CD4-positive, alpha-beta T cell treated with Interleukin-10 for 1 hour (primary cell): ENCODE measurements at places on chromosomes 11 and 22.

- no peak for DNase-seq
These were observed 28.4 kb downstream of the CDON start for GRCh38 chr11:126034039-126034932.

DNA sequence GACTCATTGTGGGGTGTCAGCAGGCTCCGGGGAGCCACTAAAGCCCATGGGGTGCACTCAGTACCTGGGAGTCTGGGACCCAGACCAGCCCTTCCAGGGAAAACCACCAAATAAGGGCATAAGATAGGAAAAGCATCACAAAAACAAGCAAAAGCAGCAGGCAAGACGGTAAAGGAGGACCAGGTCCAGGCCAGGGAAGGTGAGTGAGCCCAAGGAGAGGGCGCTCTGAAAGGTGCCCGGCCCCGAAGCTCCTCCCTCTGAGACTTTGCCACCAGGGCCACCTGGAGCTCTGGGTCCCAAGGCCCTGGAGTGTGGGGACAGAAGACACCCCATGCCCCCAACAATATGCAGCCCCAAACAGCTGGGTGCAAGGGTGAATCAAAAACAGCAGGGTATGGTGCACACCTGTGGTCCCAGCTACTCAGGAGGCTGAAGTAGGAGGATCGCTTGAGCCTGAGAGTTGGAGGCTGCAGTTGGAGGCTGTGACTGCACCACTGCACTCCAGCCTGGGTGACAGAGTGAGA, 5.2 kb upstream of the IL17REL start:
- no peak for DNase-seq

DNA sequence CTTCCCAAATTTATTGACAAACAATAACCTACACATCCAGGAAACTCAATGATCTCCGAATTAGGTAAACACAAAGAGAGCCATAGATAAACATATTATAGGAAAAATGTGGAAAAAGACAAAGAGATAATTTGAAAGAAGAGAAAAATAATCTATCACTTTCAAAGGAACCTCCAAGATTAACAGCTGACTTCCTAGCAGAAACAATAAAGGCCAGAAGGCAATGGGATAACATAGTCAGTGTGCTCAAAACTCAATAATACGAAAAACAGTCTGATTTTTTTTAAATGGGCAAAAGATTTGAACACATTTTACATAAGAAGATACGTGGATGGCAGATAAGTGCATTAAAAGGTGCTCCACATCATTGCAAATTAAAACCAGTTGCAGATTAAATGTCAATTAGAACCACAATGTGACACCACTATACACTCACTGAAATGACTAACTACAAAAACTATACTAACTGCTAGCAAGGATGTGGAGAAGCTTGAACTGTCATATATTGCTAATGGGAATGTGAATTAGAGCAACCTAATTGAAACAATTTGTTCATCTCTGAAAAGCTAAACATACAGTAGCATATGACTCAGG, 300.4 kb downstream of the TMEM135 start:
- DNase-seq: no peak

DNA sequence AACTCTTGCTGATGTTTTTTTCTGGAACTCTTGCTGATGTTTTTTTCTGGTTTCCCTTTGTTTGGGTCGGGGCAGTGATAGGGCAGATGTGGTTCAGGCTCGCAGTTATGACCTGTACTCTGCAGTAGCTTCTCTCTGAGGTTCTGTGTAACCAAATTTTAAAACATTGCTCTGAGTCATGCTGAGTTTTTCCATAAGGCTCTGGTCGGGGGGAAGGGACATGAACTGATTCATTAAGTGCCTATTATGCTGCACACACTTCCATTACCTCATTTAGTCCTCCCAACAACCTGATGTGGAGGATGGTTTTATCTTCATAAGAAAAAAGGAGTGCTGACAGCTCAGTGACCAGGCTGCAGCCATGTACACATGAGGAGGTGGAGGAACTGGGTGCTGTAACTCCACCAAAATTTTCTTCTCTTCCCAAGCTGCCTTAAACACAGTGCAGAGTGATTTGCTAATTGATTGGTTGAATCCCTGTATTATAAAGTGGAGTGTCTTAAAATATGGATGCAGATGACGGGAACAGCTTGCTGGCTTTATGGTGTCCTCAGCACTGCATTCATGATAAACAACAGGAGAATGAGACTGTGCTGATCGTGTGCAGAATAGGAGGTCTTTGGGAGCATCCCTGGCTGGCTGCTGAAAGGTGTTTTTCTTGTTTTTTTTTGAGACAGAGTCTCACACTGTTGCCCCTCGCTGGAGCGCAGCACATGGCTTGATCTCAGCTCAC, 19.1 kb downstream of the TNRC6B start:
- no peak for DNase-seq

DNA sequence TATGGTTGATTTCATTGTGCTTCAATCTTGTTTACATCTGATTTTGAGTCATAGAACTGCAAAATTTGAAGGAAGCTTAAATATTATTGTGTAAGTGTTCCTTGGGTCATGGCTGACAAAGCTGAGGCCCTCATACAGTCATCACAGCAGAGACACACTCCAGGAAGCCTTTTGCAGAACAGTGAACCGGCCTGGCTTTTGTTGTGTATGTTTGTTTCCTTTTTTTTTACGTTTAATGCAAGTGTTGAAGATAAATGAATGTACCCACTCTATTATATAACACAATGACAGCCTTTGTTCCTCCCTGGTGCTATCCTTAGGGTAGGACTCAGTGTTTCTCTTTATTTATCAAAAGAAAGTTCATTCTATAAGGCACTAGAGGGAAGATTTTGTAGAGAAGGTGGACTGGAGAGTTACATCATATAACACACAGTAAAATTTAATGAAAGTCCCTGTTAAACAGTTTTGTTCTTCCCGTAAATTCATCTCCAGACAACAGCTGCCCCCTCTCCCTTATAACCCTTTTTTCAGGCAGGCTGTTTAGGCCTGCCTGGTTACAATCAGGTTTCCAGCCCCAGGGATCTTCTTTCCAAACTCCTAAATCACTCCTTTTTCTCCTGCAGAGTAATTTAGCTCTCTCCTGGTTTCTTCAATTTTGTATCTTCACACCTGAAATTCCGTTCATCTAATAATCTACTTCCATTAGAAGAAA, 34.3 kb upstream of the CSTF3 start:
- no peak for DNase-seq

DNA sequence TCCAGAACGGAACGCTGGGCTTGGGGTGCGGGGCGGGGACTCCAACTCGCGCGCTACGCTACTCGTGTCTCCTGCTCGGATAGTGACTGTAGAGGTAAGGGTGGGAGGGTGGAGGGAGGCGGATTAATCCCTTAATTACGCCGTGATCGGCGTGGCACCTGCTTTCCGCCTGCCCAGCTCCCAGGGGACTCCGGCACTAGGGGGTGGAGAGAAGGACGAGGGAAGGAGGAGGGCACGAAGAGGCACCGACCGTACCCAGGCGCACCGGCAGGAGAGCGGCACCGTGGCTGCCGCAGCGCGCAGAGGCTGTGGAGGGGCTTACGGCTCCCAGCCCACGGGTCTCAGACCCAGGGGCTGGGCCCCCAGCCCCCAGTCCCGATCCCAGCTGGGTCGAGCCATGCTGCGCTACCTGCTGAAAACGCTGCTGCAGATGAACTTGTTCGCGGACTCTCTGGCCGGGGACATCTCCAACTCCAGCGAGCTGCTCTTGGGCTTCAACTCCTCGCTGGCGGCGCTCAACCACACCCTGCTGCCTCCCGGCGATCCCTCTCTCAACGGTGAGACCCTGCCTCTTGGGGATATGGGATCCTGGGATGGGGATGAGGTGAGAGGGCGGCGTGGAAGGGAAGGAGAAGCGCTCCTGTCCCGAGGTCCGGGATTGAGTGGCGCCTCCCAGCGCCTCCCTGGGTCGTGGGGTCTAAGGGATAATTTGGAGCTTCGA, at the start of gene ROBO3:
TSS of gene ROBO3 (plus strand) at position 252 of the 721 bp plus-strand sequence. CDS start at position 398, 146 bp downstream.
- no peak for DNase-seq

GRCh38 chr11:69122326-69122629, 33.5 kb upstream of the SMIM38 start:
- DNase-seq: no peak

GRCh38 chr11:121533601-121534000, 80.8 kb upstream of the SORL1-AS1 start:
- DNase-seq: no peak

- DNase-seq: no peak
These were observed 14.7 kb downstream of the SSH3 start for GRCh38 chr11:67317888-67318555.

GRCh38 chr11:3074912-3075589, 17.8 kb upstream of the CARS1 start:
- no peak for DNase-seq

GRCh38 chr11:125372088-125372487, 124.0 kb downstream of the FEZ1 start:
- DNase-seq: no peak

GRCh38 chr11:1913271-1914060, 6.0 kb upstream of the TNNT3 start:
- no peak for DNase-seq

GRCh38 chr22:45026511-45026910, 16.7 kb upstream of the PHF21B start:
- DNase-seq: no peak

DNA sequence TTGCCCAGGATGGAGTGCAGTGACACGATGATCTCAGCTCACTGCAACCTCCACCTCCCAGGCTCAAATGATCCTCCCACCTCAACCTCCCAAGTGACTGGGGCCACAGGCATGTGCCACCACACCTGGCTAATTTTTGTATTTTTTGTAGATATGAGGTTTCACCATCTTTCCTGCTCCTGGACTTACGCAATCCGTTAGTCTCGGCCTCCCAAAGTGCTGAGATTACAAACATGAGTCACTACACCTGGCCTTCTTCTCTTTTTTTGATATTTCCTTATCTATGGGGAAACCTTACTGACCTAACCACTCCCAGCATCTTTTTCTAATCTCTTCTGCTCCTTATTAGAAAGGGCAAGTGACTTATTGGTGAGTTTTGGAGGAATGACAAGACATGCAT, 121.7 kb upstream of the CHORDC1 start:
- no peak for DNase-seq

DNA sequence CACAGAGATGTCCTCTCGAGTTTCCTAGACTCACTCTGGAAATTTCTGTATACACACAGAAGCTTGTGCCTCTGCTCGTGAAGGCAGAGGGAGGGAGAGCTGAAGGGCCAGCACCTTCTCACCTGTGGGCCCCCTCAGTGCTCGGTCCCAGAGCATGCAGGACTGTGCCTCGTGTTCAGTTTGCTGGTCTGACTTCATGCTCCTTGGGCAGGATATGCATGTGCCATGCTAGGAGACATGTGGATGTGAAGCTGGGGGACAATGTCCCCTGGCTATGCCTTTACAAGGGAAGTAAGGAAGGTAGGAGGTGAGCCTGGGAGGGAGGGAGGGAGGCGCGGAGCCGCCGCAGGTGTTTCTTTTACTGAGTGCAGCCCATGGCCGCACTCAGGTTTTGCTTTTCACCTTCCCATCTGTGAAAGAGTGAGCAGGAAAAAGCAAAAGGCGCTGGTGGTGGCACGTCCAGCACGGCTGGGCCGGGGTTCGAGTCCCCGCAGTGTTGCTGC, 22.6 kb downstream of the NEAT1 start:
- peak; percentile 34 for DNase-seq

DNA sequence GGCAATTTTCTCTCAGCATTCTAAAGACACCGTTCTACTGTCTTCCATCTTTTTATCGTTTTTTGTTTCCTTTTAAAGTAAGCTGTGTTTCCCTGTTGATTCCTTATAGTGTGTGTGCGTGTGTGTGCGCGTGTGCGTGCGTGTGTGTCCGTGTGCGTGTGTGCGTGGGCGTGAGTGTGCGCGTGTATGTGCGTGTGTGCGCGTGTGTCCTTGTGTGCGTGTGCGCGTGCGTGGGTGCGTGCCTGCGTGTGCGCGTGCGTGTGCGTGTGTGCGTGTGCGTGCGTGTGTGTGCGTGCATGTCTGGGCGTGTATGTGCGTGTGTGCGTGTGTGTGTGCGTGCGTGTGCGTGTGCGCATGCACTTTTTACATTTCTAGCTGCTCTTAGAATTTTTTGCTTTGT, 1033.7 kb downstream of the BRD1 start:
- no peak for DNase-seq

GRCh38 chr22:32836280-32837123, 35.0 kb downstream of the TIMP3 start:
- DNase-seq: no peak

DNA sequence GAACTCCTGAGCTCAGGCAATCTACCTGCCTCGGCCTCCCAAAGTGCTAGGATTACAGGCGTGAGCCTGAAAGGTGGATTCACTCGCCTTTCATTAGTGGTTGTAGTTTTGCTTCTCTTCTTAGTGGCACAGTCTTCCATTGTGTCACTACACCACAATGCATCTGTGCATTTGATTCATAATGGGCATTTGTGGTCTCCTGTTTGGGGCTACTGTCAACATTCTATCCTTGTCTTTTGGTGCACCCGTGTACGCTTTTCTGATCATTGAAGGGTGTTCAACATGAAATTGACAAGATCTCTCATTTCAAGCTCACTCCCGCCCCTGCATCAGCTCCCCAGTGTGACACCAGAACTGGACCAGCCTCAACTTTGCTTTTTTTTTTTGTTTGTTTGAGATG, 2.0 kb upstream of the SYT12 start:
- DNase-seq: no peak

DNA sequence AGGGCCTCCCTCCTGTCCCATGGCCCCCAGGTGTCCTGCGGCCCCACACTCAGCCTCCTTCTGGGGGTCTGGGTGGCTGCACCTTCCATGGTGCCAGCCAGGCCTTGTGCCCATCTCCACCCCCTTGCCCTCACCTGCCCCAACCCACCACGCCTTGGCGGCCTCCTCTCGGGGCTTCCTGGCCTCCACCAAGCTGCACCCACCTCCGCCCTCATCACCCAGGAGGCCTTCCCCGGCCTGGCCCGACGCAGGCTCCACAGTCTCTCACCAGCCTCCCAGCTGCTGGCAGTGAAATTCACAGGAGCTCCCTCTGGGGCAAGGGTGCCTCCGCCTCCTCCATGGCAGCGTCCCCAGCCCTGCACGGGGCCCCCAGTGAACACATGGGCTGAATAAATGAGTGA, 35.9 kb upstream of the WNT7B start:
- no peak for DNase-seq

DNA sequence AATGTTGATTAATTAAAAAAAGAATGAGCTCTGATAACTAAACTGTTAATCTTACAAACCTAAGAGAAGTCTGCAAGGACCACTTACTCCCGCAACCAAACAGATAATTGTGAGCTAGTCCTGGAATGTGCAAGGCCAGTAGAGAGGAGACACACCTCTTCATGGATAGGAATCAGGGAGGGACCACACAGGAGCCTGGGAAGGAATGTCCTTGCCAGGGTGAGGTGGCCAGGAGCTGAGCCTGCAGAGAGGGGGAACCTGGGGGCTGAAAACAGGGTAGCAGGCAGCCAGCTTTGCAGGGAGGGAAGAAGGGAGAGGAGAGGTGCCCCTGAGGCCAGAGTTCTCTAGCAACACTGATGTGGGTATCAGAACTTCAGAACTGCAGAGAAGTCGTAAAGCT, 9.4 kb upstream of the NLRP10 start:
- no peak for DNase-seq

DNA sequence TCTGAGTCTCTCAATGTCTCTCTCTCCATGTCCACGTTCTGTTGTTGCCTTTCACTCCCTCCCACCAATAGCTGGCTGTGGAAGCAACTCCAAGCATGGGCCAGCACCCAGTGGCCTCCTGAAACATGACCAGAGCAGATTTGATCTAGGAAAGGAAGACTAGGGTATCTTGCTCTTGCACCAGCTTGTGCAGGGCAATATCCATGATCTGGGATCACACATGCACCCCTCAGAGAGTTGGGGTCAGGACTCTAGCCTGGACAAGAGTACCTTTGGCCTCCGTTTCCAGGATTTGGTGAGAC, 34.5 kb upstream of the RIC3 start:
- DNase-seq: no peak
